CD4-positive, CD25-positive, alpha-beta regulatory T cell (primary cell): ENCODE measurements at places on chromosomes 3 and 15.

DNA sequence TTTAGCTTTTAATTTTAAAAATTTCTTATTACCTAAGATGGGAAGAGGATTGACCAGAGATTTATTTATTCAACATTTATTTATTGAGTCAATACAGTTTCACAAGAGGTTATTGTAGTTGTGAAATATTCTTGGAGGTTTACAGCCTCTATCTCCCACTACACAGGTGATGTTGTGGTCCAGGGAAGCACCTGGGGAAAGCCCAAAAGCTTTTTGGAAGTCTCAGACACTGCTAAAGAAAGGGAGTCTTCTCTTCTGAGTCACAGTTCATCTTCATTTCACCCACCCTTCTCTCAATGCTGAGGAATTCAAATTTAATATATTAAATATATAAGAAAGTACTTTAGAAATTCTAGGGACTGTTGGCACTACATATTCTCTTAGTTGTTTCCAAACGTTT, 41.8 kb downstream of the SERPINI1 start:
- no peak for DNase-seq

DNA sequence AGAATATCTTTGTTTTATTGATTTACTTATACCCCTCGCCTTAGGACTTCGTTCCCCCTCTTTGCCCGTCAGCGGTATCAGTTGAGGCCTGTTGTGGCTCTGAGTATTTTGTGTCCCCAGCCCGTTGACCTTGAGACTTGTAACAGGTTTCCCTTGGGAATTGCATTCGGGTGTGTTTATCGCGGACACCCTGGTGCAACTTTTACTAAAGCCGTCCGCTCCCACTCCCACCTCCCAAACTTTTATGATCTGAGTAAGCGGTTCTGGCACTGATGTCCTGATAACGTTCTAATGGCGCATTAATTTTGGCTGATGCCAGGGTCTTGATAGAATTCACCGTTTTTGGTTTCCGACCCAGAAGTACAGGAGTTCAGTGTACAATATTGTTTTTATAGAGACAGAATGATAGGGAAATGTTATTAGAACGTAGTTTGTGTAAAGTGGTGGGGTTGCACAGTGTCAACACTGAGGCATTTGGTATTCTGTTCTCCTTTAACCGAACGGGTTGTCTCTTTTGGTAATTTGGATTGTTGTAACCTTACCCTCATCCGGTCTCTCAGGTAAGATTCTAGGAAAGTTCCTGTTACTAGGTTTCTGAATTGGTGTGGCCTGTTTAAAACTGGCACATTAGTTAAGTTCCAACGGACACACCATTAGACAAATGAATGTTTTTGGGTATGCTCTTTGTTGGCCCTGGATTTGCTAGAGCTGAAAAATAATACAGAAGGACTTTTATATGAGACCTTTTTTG, 47.8 kb downstream of the OIP5 start:
- peak; percentile 81 for DNase-seq

- no peak for DNase-seq
Observed at GRCh38 chr3:1348547-1348946, 255.7 kb downstream of the CNTN6 start.

DNA sequence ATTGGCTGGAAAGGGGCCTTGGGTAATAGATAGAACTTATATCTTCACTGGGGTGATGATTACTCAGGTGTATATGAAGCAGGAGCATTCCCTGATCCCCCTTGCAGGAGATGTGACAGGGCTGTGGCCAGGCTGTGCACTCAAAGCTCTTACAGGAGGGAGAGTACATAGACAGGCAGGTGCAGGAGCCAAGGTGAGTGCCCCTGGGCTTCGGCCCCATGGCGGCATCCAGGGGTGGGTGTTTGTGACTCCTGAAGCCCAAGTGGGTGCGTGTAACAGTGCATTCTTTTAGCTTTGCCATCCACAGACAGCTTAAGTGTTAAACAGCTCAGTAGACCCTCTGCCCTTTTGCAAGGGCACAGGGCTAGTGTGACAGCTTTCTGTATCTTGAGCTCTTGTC, 236.6 kb upstream of the GPR149 start:
- DNase-seq: no peak

GRCh38 chr15:80019168-80019745, 40.2 kb upstream of the ZFAND6 start:
- no peak for DNase-seq

GRCh38 chr3:112873632-112874031, 27.0 kb upstream of the CD200R1L start:
- no peak for DNase-seq

DNA sequence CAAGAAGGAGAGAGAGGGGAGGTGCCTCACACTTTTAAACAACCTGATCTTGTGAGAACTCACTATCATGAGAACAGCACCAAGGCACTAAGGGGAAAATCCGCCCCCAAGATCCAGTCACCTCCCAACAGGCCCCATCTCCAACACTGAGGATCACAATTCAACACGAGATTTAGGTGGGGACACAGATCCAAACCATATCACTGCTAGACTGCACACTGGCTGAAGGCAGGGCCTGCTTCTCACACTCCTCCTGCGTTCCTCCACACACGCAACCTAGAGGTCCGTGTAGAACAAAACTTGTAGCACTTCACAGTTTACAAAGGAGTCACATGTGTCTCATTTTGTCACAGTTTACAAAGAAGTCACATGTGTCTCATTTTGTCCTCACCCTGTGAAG, 97.8 kb downstream of the DAPK2 start:
- no peak for DNase-seq

DNA sequence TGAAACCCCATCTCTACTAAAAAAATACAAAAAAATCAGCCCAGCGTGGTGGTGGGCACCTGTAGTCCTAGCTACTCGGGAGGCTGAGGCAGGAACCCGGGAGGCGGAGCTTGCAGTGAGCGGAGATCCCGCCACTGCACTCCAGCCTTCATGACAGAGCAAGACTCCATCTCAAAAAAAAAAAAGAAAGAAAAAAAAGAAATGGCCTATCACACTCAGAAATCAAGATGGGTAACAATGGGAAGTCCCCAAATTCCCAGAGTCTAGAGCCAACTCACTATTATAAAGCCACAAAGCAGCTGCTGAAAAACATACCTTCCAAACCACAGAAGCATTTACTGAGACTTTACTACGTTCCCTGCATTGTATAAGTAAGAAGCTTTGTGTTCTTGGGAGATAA, 7.5 kb downstream of the HDGFL3 start:
- DNase-seq: no peak

DNA sequence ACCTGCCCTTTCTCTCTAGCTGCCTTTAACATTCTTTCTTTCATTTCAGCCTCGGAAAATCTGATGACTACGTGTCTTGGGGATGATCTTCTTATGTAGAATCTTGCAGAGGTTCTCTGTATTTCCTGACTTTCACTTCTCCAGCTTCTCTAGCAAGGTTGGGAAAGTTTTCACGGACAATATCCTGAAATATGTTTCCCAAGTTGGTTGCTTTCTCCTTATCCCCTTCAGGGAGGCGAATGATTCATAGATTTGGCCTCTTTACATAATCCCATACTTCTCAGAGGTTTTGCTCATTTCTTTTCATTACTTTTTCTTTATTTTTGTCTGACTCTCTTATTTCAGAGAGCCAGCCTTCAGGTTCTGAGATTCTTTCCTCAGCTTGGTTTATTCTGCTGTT, 62.1 kb upstream of the CCDC54 start:
- no peak for DNase-seq

- no peak for DNase-seq
Observed at GRCh38 chr3:72155391-72156064, 370.6 kb upstream of the PROK2 start.

GRCh38 chr3:122025296-122025695, 3.2 kb upstream of the ILDR1 start:
- DNase-seq: peak; percentile 27

DNA sequence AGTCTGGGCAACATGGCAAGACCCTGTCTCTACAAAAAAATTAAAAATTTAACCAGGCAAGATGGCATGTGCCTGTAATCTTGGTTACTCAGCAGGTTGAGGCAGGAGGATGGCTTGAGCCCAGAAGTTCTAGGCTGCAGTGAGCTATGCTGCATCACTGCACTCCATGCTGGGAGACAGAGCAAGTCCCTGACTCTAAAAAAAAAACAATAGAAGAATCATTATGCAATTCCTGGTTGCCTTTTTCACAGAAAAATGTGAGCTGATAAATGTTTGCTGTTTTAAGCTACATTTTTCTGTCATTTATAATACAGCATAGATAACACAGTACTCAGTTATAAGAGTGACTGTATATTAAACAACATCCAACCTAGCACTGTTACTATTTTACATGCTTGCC, 148.8 kb downstream of the SCAPER start:
- no peak for DNase-seq

- no peak for DNase-seq
Observed at GRCh38 chr15:59668556-59668955, 11.2 kb upstream of the GTF2A2 start.

DNA sequence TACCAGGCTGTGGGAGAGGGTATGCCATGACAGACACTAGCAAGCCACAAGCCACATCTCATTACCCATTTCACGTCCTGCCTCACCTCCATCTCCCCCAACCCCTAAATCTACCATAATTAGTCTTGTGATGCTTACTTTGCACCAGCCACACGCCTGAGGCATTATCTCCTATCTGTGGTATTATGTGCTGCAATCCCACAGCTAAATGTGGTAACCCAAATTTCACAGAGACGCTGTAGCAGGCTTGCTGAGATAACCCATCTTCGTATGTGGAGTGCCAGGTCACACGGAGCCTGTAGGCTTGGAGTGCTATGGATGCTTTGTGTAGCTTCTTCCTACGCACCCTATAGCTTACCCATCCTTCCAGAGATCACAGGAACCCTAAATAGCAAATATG, 256.7 kb upstream of the KCNH8 start:
- no peak for DNase-seq

DNA sequence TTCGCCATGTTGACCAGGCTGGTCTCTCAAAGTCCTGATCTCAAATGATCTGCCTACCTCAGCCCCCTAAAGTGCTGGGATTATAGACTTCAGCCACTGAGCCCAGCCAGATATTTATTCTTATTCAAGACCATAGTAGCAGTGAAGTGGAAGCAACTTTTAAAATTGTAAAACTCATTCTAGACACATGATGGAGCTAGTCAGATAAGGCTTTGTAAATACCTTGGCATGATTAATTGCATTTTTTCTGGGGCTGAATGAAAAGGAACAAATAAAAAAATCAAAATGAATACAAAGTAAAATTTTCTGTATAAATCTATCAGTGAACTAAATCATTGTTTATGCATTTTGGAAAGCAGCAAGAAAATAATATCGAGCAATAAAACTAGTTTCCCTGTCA, 4.1 kb upstream of the MYO1E start:
- DNase-seq: no peak

DNA sequence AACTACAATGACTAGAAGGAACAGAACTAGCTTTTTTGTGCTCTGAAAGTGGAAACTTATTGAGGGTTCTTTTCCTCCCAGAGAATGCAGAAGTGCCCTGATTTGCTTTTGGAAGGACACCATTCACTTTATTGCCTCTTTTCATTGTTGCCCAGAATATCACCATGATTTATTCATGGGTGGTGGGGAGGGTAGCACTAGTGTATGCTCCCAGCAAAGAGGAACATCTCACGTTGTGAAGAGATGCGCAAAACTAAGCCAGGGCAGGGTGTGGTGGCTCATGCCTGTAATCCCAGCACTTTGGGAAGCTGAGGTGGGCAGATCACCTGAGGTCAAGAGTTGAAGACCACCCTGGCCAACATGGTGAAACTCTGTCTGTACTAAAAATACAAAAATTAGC, 31.4 kb downstream of the FLNB start:
- no peak for DNase-seq

- DNase-seq: no peak
Observed at GRCh38 chr3:134640872-134641470, 9.9 kb downstream of the KY start.

- no peak for DNase-seq
Observed at GRCh38 chr3:190003681-190004123, 117.0 kb downstream of the P3H2 start.

GRCh38 chr3:119571688-119572087, 7.6 kb upstream of the ADPRH start:
- no peak for DNase-seq

DNA sequence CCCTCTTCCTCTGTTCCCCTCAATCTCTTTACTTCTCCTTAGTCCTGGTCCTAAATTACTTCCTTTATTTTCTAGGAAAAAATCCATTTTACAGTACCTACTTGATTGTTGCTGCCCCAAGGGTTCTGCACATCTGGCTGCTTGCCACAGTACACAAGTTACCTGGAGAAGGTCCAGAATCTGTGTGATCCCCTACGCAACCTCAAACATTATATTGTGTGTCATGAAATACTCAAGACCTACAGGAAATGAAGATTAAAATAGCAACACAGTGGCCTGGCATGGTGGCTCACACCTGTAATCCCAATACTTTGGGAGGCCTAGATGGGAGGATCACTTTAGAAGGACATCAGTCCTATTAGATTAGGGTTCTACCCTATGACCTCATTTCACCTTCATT, 48.7 kb downstream of the PRKAR2A start:
- DNase-seq: no peak

- no peak for DNase-seq
Observed at GRCh38 chr3:9916346-9916733, 558 bp upstream of the IL17RC start.

- DNase-seq: no peak
Observed at GRCh38 chr3:170523248-170523647, 62.6 kb downstream of the SLC7A14 start.

DNA sequence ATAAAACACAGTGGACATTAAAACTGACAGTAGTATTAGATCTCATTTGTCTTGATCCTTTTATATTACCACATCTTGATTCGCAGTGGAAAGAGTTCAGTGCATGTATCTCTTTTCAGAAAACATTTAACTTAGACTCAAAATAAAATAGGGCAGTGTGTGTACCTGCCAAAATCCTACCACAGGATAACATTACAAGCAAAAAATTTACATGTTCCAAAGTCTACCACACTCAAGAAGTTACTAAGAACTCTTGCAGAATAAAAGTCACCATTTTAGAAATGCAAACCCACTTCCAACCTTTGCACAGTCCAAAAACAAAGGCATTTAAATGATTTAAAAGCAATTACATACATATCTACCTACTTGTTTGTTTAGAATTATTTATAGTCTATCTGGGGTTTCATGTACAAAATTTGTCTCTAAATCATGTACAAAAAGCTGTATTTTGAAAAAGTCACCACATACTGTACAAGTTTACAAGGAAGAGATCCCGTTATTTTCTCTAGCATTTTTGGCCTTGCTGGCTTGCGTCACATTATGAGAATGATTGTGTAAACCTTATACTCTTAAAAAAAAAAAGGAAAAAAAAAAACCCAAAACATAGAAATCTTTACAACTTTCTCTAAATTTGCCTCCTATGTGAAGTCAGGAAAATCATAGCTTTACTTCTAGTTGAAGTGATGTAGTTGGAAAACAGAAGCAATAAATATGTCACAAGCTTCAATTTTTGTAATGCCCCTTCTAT, 153.8 kb downstream of the ADAM10 start:
- no peak for DNase-seq
